Tibial nerve (tissue), 4 donors: ENCODE measurements at places on chromosomes 1 and 21. TPM values are rescaled to one million over a fixed set of nuclear protein-coding genes. Genes with fewer than 3 reads are reported as not detected.

DNA sequence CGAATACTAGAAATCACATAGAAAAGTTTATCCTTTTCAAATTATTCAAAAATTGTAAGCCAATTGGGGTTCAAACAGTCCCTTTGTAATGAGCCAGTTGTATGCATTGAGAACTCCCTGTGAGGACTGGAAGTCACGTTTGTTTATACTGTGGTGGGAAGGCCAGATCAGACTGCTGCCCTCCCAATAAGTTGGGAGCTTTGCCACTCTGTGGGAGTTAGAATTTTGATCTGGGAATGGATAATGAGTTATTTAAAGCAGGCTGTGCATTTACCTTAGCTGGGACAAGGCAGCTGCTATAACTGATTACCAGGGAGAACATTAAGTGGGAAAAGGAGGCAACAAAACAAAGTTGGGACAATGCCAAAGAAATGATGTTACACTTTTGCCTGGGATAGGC is 178.8 kb downstream of the SDCCAG8 start:
- no peak for DNase-seq

DNA sequence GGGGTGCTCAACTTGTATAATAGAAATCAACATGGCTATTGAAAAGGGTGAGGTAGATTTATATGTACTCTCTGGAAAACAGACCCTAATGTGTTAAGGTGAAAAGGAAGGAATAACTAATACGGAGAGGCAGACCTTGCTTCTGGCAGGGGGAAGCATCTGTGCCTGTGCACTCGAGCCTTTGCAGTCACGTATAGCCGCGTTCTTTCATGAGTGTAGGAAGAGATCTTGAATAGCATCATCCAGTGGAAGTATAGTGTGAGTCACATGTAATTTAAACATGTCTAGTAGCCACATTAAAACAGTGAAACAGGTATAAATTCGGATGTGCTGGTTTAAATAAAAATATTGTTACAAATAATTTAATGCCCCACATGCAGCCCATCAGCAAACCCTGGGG is 3.0 kb downstream of the A3GALT2 start:
- no peak for DNase-seq

GRCh38 chr1:205044741-205045140 is 1.7 kb downstream of the CNTN2 start:
- no peak for DNase-seq

DNA sequence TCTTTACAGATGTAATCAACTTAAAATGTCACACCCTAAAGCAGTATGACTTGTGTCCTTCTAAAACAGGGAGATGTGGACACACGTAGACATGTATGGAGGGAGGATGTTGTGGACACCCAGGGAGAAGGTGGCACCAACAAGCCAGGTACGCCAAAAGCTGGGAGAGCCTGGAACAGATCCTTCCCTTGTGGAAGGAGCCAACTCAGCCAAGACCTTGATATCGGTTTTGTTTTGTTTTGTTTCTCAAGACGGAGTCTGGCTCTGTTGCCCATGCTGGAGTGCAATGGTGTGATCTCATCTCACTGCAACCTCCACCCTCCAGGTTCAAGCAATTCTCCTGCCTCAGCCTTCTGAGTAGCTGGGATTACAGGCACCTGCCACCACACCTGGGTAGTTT is 45.6 kb downstream of the CHAF1B start:
- no peak for DNase-seq

The AGMAT gene
- not detected for total RNA-seq

The TCEA3 gene
- total RNA-seq: 48.5 TPM

GRCh38 chr1:151072224-151072623 is 1.7 kb downstream of the GABPB2 start:
- no peak for DNase-seq

- no peak for DNase-seq
Measured at GRCh38 chr1:6263716-6264115, 2.8 kb upstream of the GPR153 start.

- no peak for DNase-seq
Measured at GRCh38 chr21:32418146-32418545, 5.6 kb downstream of the EVA1C start.

The FCRLA gene
- total RNA-seq: 2.1 TPM
